ENCODE measurements at places on chromosomes 5 and 9.

- DNase-seq = no peak
Observed at GRCh38 chr5:119373449-119373858, 17.6 kb downstream of the TNFAIP8 start.

DNA sequence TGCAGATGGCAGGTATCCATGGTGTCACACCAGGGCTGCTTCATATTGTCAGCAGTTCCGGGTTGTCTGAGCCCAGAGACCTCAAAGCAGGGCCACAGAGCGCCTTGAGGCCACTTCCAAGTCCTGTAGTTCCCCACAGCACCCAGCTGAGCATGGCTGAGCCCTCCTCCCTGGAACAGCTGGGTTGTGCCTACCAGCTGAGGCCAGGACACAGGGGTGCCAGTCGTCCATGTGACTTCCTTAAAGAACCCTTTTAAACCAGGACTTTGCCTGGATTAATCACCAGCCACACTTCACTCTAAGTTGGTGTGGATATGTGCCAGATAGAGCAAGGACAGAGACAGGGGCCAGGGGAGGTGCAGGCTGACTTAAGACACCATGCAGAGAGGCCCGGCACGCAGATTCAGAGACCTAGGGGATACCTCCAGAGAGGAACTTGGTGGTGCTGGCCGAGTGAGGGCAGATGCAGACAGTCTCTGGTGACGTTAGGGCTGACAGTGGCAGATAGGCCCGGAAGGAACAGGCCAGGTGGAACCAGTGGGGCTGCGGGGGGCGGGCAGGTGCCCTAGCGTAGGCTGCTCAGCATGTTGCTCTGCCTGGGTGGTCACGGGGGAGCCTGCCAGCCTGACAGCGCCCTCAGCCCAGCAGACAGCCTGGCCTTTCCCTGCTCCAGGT is 142.7 kb downstream of the CACNA1B start:
- DNase-seq = no peak

GRCh38 chr9:94298949-94299599 is 29.4 kb downstream of the NUTM2F start:
- no peak for DNase-seq

DNA sequence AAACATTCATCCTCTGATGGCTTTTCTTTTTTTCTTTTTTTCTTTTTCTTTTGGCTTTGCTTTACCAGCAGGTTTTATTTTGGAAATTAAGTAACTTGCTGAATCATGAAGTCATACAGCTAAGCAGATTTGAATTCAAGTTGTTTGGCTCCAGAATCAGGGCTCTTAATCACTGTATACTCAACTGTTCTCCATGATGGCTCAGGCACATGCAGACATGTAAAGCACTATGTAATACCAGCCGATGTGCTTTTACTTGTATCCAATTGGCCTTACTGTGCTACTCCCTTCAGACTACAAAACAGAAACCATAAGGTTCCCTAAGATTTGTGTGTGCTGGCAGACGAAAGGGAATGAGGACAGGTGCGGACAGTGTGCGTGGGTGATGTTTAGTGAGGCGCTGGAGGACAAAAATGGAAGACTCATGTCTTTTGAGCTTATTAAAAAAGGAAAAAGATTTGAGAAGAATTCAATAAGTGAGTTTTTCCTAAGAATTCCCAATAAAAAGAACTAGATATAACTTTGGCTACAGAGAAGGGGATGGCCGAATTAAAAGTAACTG is 44.7 kb upstream of the OTP start:
- no peak for DNase-seq

DNA sequence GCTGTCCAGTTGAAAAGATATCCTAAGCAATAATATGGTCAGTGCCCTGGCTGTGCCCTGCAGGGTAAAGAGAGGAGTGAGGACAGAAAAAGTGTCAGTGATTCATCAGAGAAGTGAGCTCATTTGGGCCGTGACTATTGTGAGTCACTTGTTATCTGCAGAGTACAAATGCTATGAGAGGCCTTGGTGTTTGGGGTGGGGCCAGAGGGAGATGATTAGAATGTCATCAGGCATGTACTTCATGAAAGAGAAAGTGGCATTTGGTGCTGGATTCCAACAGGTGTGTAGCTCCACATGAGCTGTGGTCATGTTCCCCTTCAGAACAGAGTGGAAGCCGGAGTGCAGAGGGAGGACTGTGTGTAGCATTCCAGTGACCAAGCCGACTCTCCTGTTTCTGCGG is 174.1 kb downstream of the KDM4C start:
- no peak for DNase-seq

- DNase-seq = peak; percentile 77
Observed at GRCh38 chr9:21974722-21975409, 19.3 kb downstream of the CDKN2A start.

- no peak for DNase-seq
Observed at GRCh38 chr5:77249475-77249874, 39.0 kb downstream of the PDE8B start.

DNA sequence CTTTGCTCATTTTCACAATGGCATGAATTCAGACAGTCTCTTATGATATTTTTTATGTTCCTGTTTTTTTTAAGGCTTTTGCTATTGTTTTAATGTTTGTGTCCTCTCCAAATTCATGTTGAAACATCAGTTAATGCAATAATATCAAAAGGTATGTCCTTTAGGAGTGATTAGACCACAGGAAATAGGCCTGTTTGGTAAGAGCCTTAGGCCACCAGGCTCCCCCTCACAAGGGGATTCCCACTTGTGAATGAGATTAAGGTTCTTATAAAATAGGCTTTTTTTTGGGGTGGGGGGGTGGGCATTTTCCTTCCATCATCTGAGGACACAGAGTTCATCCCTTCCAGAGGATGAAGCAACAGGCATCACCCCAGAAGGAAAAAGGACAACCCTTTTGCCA is 2074.2 kb upstream of the C9orf72 start:
- no peak for DNase-seq

- DNase-seq = no peak
Observed at GRCh38 chr5:34813509-34813908, 25.5 kb upstream of the TTC23L start.

DNA sequence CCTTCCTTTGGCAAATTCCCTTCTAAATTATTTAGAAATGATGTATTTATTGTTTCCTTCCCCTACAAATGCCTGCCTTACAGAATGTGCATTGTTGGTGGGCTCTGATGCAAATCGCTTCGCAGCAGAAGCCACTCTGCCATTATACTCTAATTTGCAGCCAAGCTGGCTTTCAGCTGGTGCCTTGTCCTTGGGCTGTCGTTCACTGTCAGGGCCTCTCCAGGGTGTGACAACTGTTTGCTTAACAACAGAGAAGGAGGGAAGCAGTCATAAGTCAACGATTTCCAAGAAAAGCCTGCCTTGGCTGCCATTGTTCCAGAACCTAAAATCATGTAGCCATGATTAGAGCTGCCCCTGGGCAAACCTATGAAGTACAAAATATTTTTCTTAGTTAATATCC is 260.1 kb upstream of the RGMB start:
- peak; percentile 53 for DNase-seq

- no peak for DNase-seq
Observed at GRCh38 chr9:115665519-115665918, 488.1 kb upstream of the PAPPA start.

- DNase-seq = no peak
Observed at GRCh38 chr5:142906863-142907671, 136.9 kb downstream of the ARHGAP26 start.

GRCh38 chr9:112380825-112381221 is 915 bp downstream of the HSDL2 start:
- no peak for DNase-seq

DNA sequence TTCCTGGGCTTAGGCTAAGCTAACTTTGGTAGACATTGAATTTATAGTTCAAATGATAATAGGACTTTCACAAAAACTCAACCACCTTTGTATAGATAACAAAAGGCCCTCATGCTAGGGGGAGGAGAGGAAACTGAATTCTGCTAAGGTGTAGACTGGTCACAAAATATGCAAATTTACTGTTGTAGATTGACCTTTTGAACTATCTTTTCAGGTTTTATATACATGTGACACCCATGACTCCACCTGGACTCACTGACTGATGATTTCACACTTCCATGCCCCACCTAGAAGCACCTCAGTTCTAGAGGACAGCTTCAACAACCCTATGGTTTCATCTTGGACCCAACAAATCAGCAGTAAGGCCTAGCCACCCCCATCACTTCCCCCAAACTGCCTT is 165.7 kb downstream of the CEMIP2 start:
- DNase-seq = no peak

- no peak for DNase-seq
Observed at GRCh38 chr9:136338511-136338910, 11.2 kb downstream of the GPSM1 start.

DNA sequence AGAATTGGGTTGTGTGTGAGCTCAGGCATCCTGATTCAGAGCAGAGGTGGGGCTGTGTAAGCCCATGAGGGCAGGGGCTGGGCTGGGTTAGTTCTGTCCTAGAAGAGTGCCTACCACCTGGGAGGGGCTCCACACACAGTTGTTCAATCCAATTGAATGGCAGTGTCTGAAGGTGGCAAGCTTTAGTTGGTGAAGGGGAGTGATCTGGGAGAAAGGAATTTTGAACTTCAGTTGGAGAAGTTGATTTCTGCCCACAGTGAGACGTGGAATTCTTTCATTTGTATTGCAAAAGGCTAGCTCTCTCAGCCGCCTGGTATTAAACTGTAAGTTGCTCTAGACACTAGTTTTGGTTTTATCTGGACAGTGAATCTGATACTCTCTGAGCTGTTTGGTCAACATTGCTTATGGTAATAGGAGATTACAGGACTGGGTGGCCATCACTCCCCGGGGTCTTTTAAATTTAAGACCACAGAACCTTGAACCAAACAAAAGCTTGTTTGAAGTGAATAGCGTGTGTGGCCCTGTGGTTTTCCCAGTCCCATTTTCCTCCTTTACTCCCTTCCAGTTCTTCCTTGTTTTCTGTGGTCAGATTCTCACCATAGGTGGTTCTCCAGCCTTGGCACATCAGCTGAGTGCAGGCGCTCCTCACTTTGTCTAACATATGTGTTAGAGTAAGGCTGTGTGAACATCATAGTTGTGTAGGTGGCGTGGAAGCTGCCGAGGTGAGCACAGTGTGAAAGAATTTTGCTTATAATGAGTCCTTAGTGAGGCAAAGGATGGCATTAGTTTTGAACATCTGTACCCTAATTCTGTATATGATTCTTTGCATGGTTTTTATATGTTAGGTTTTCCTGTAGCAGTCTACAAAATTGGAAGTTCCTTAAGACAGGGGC is 78.0 kb downstream of the ARHGAP26 start:
- DNase-seq = no peak

DNA sequence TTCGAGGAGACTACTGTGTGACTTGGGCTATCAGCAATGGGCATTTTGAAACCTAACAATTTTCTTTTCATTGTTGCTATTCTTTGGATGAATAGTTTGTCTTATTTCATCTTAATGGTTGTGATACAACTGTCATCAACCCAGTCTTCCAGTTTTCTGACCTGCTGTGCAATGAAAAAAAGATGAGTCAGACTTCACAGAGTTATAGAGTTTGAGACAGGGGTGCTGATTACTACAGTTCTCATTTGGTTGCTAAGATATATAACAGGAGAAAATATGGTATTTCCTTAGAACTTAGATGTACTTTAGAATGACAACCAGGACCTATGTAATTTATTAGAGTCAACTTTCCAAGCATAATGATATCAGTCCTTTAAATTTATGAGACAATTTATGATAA is 564.4 kb upstream of the NUDT12 start:
- no peak for DNase-seq

- DNase-seq = no peak
Observed at GRCh38 chr5:75510417-75510835, 1.0 kb downstream of the CERT1 start.

DNA sequence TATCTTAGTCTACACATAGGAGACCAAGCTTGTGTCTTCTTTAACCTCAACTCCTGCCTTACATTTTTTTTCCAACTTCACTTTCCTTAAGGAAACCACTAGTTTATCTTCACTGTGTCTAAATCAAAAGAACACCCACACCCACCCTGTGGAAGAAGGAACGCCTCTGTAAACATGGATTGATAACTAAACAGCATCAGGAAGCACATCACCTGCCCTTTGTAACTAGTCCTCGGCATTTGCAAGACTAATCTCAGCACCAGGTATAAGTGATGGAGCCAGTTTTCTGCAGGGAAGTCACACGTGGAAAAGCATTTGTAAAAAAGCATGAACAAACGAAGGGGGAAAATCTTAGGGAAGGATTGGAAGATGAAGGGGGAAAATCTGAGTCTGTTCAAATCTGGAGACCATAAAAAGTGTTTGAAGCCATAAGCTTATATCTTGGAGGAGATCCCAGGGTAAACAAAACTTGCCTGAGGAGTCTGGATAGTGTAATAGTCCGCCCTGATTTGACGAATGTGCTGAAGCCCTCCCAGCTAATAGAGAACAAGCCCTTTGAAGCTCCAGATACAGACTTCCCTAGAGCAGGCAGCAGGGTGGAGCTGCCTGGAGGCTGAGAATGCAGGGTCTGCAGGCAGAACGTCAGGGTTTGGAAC is 117.3 kb upstream of the LHFPL2 start:
- no peak for DNase-seq

DNA sequence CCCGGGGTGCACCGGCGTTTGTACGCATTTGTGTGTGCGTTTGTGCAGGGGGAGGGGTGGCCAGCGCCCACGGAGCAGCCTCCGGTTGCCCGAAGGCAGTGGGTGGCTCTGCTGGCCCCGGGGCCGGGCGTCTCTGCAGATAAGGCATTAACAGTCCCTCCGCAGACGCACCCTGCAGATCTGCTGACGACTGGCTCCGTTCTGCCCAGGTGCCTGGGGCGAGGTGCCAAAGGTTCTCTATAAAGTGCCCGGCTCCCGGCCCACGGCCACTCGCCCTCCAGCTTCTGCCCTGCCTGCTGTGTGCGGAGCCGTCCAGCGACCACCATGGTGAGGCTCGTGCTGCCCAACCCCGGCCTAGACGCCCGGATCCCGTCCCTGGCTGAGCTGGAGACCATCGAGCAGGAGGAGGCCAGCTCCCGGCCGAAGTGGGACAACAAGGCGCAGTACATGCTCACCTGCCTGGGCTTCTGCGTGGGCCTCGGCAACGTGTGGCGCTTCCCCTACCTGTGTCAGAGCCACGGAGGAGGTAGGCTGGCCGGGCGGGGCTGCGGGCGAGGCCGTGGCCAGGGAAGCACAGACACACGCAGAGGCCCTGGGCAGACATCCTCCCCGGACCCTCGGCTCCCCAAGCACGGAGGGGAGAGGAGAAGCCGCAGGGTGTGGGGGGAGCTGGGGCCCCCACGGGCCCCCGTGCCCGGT is at the start of gene SLC6A19:
TSS of gene SLC6A19 (plus strand) at position 269 of the 699 bp plus-strand sequence. CDS start at position 325, 56 bp downstream.
- DNase-seq = no peak

GRCh38 chr9:88835772-88836171 is 155.5 kb upstream of the S1PR3 start:
- DNase-seq = no peak

DNA sequence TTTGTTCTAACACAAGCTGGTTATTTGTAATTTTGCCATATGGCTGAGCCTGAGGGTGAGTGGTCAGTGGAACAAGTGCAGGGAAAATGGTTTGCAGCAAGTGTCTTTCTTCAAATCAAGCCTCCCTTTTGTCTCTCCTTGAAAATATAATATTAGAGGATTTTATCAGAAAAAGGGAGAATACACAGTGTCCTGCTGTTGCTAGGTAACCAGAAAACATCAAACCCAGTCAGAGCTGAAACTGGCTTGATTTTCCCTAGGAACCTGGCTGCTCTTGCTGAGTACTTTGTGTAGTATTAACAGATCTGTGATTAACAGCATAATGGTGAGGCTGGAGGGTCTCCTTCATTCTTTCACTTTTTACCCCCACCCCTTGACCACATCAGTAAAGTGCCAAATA is 314.0 kb downstream of the ARHGEF28 start:
- DNase-seq = no peak

Data from retina (tissue), 1 donor.